ENCODE measurements at places on chromosomes 6 and 20.

DNA sequence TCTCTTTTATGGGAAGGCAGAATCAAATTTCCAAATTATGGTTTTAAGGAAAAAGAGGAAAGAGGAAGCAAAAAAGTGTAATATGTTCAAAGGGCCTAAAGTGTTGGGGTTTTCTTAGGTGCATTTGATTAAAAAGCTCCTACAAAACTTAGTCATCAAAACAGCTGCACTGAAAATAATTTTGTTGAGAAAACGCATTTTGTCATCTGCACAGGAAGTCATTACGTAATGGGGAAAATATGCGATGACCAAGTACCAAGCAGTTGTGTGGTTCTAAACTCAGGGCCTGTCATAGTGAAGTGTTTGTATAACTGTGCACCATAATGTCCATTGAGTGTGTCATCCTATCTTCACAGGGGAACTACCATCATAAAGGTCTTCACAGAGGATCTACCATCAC is 15.6 kb downstream of the HAO1 start:
- no peak for DNase-seq

DNA sequence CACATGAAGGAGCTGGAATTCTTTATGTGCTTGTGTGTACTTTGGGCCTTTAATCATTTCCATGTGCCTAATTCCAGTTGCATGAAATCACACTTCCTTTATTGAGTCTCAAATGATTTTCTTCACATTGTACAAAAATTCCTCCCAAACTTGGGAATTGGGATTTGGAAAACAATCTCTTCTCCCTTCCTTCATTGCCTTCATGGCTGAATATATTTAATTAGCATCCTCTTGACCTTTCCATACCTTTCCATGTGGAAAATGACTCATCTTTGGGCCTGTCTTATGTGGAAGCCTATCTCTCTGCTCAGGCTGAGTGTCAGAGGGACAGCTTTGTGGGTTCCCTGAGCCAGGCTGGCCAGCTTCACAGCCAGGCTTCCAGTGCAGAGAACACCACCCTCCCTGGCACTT is 33.0 kb upstream of the CDH4 start:
- no peak for DNase-seq

DNA sequence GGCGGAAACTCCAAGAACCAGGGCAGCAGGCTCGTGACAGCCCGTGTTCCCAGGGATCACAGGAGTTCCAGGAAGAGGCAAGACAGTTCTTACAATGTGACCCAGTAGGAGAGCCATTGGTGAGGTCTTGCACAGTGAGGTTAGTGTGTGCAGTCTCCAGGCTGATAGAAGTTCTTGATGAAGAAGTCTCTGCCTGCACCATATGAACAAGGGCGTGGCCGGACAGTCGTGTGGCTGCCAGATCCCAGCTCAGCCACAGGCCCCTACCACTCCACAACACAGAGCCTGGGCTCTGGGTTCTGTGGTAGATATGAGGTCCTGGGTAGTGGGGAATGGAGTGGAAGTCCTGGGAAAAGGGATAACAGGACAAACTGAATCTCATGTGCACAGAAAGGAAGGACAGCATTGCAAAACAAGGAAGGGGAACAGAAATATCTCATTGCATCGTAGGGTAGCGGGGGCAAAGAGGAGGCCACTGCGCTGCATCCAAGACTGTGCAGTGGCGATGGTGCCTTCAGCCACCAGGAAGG is 65.2 kb downstream of the STX11 start:
- DNase-seq = peak; percentile 29

GRCh38 chr20:18477821-18478220 is 10.6 kb downstream of the POLR3F start:
- no peak for DNase-seq

DNA sequence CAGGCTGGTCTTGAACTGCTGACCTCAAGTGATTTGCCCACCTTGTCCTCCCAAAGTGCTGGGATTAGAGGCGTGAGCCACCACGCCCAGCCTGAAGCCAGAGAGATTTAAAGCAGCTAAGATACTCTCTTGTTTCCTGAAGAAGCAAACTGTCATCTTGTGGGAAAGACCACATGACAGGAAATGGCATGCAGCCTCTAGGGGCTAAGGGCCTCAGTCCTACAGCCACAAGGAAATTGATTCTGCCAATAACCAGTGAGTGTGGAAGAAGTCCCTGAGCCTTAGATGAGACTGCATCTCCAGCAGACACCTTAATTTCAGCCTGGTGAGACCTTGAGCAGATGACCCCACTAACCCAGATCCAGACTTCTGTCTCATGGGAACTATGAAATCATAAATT is 40.9 kb downstream of the KIZ start:
- no peak for DNase-seq

DNA sequence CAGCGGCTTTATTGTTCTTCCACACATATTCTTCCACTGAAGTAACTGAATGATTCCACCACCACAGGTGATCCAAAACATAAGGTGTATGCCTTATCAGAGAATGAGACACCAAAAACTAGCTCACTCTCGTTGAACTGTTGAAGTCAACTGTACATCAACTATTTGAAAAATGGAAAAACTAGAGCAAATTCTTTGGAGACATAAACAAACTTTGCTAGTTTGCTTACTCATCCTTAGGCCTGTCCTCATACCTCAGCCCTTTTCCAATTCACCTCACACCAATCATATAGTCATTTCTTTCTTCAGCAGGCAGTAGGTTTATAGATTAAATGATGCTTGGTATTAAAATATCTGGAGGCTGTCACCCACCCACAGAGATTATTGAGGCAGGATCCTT is 77.1 kb upstream of the RNF217 start:
- DNase-seq = no peak

DNA sequence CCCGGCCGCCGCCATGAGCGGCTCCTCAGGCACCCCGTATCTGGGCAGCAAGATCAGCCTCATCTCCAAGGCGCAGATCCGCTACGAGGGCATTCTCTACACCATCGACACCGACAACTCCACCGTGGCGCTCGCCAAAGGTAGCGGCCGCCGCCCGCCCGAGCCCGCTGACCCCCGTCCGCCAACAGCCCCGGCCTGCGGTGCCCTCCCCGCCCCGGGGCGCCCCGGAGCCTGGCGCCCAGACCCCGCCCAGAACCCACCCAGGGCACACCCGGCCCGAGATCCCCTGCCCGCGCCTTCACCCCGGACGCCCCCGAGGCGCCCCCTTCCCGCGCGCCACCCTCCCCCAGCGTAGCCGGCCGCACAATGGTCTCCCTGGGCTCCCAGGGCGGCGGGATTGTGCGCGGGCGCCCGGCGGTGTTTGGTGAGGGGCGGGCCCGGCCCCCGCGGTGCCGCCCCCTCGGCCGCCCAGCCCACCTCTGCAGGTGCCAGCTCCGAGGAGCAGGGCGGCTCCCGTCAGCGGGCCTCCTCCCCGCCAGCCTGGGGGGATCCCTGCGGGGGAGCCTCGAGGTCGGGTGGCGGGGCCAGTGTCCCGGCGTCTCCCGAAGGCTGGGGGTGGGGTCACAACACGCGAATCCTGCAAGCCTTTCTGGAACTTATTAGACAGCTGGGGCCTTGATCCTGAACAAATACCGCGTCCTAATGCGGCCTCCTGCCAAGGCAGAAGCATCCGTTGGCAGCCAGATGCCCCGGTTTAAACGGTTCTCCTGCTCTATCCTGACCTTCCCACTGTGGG is 577 bp downstream of the LSM14B start:
- peak; percentile 91 for DNase-seq

- no peak for DNase-seq
Measured at GRCh38 chr6:6915813-6916547, 191.8 kb upstream of the RREB1 start.

DNA sequence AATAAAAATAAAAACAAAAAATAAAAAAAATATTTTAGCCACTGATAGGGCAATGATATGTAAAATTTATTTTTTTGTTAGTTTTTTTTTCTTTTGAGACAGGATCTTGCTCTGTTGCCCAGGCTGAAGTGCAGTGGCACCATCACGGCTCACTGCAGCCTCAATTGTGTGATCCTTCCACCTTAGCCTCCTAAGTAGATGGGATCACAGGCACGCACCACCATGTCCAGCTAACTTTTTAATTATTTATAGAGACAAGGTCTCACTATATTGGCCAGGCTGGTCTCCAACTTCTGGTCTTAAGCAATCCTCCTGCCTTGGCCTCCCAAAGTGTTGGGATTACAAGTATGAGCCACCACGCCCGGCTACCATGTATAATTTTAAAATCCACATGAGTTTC is 59.4 kb downstream of the RIOK1 start:
- DNase-seq = no peak

DNA sequence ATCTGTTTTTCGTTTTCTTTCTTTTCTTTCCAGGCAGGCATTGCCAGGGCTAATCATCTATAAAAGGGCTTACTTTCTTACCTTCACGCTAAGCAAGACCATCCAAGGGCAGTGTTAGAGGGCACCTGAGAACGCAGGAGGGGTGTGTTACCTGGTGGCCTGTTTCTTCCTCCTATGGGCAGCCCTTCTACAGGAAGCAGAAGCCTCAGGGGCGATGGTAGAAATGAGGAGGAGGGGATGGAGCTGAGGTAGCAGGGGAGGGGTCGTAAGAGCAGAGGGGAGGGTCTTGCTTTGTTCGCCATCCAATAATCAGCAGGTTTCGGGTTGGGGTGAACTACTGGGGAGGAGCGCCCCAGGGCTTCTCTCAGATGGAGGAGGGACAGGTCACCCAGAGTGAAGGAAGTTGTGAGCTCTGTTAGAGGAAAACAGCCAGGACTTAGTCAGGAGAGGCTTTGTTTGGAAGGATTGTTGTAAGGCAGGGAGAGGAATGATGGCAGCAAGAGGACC is 1.5 kb upstream of the CCR6 start:
- no peak for DNase-seq

GRCh38 chr20:53247468-53248103 is 275.4 kb downstream of the TSHZ2 start:
- no peak for DNase-seq

DNA sequence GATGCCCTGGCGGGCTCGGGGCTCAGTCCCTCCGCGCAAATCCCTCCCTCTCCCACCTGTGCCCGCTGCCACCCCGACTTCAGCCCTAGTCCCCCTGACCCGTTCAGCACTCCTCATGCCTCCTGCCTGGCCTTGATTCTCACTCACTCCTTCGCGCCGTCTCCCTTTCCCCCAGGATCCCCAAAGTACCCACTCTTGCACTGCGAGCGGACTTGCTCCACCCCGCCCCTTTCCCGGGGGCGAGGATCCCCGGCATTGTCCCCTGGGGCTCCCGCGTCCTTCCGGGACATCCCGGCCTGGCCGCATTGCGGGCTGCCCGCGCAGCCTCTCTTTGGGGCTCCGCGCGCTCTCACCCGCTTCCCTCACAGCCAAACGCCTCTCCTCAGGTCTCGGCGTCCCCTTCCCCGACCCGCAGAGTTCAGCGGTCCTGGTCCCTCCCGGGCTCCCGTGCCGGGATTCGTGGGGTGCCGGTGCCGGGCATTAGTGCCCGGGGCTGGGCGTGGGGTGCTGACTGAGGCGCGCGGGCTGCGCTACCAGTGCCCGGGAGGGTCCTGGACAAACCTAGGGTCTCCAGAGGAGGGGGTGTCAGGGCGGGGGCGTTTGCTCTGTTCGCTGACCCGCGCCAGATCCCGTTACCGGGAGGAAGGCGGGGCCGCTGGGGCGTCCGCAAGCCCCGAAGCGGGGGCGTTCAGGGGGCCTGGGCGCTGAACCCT is 45.5 kb upstream of the SUPT3H start:
- peak; percentile 46 for DNase-seq

GRCh38 chr6:142300758-142301650 is 803 bp upstream of the ADGRG6 start:
- DNase-seq = peak; percentile 33

Data from NCI-H69 (cell line).